ENCODE measurements at places on chromosomes 5 and 9. TPM values are rescaled to one million over a fixed set of nuclear protein-coding genes. Genes with fewer than 3 reads are reported as not detected.
A peak's percentile ranks its signal among the peaks of the same experiment; 100 is the strongest.

The TPPP gene
- 13.3 TPM for total RNA-seq

The BARX1 gene
- 0.54 TPM for total RNA-seq

- no peak for ATAC-seq
Measured at GRCh38 chr9:135530146-135530545, 8.9 kb downstream of the LCN1 start.

DNA sequence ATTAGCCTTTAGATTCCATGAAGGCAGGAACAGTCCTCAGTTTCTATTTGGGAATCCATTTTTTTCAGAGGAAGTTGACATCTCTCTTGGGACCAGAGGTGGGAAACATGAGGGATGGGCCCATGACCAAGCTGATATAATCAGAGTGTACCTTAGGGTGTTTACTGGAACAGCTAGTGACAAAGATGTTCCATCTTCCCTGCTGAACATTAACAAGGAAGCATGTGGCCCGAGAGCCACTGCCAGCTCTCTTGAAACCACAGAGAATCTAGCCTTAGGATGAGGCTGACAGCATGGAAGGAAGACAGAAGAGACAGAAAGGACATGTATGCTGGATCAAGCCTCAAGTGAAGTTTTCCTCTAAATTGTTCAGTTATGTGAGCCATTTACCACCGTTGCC, 16.0 kb downstream of the AQP3 start:
- ATAC-seq, result no peak

- ATAC-seq, result no peak
Measured at GRCh38 chr9:90095682-90096081, 490.9 kb downstream of the GADD45G start.

GRCh38 chr5:86115164-86115563, 502.6 kb upstream of the COX7C start:
- ATAC-seq, result no peak

The CEP78 gene
- 11.1 TPM for total RNA-seq

- ATAC-seq, result no peak
Measured at GRCh38 chr9:79433703-79434102, 138.1 kb upstream of the TLE4 start.

The C5orf58 gene
- total RNA-seq, result not detected

DNA sequence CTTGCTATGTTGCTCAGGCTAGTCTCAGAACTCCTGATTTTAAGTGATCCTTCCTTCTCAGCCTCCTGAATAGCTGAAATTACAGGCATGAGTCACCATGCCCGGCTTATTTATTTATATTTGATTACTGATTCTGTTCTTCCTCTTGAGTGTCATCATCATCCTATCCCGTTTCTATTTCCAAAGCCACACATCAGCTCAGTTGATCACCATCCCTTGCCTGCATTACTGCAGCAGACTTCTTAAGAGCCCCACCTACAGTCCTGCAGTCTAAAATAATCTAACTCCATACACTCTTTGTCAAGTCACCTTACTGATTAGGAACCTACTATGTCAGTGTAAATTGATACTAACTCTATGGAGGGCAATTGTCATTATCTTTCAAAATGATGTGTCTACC, 138.9 kb upstream of the RAI14 start:
- ATAC-seq, result no peak

GRCh38 chr5:53991942-53992341, 318.4 kb downstream of the ARL15 start:
- ATAC-seq, result no peak

- ATAC-seq, result no peak
Measured at GRCh38 chr5:167478188-167478587, 813.3 kb upstream of the WWC1 start.

The PCDHB8 gene
- total RNA-seq, result 1.5 TPM

The FBP2 gene
- not detected for total RNA-seq

DNA sequence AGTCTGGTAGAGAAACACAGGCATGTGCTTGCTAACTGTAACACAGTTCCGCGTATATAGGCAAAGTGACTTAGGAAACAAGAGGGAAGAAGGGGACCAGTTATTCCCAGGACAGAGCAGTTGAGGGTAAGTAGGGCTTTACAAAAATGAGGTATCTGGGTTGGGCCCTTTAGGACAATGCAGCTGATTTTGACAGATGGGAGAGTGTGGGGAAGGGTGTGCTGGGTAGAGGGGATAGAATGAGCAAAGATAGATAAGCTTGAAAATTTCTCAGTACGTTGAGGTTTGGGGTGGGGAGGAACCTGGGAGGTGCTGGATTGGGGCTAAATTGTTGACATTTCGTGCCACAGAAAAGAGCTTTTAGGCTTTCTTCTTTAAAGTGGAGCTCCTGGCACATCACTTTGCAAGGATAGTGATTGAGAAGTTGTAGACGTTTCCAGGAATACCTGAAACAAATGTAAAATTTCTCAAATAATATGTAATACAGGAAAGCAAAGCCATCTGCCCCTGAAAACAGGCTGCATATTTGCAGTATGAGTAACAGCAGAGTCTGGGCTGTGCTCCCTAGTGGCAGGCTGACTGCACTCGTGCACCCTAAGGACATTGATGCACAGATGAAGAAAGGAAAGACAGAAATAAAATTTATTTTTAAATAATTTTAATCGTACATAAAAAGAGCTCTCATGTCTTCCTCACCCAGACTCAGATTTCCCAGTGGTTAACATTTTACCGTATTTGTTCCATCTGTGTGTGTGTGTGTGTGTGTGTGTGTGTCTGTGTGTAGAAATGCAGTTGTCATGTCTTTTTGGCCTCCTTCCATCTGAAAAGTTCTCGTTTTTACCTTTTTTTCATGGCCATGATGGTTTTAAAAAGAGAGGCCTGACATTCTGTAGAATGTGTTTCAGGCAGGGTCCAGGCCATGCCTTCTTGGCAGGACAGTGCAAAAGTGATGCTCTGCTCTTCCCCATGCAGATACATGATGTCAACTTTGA, 144.9 kb upstream of the DMRT1 start:
- peak; percentile 55 for ATAC-seq

DNA sequence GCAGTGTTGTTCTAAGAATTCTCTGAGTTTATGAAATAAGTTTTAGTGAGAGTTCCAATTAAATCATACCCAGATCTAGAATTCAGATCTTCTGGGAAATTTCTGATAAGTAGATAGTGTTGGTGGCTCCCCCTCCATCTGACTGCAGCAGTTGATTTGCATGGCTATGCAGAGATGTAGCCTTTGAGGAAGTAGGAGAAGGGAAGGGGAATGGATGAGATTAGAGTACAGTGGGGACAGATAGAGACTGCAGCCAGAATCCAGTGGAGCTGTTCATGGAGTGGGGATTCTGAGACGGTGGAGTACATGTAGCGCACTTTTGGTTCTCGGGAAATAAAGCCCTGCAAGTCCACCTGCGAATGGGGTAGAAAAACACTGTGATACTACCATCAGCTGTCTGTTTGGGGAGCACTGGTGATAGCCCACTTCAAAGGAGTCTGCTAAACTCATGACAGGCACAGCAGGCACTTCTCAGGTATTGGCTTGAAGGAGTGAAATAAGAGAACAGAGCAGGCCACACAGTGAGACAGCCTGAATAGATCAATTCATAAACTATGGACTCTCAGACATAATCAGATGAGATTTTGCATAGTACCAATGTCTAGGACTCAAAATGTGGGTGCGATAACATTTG, 96.8 kb downstream of the ALDH1A1 start:
- no peak for ATAC-seq

The FOXD4 gene
- total RNA-seq, result 0.13 TPM

GRCh38 chr5:50763846-50764245, 97.4 kb downstream of the PARP8 start:
- ATAC-seq, result no peak

DNA sequence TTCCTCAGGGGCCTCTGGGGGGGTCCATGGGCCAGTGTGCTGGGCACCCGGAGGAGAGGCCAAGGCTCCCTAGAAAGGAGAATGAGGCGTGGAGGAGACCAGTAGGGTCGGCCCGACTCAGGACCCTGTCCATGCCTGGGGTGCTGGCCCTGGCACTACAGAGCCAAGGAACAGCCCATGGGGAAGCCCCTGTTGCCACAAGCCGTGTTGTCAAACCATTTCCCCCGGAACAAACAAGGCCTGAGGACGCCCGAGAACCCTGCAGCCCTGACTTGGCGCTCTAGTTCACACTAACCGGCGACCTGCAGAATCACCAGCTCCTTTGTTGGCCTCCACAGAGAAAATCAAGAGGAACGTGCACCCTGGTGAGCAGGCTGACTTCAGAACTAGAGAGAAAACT, 41.6 kb upstream of the SLC12A7 start:
- no peak for ATAC-seq

DNA sequence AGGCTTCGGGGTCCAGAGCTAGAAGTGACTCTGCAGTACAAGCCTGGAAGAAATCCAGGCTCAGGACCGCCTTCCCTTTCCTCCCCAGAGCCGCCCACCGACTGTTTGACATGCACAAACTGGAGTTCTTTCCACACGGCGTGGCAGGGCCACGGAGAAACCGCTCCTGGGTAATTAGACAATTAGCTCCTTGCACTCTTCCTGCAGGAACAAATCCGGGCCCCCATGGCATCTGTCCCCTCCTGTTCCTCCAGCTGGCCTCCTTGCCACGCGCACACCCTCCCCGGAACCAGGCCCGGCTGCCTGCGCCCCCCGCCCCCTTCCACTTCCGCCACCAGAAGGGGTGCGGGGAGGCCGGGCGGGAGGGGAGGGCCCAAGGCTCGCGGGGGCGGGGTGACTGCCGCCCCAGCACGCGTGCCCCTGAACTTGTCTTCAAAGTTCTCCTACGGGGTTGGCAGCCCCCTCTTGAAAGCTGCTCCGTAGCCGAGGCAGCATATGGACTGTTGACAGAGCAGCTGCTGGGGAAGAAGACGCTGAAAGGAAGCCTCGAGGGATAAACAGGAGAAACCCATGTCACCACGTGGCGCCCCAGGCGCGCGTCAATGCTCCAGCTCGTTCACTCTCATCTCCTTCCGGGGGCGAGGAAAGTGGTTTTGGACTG, 74.3 kb downstream of the SEC61B start:
- ATAC-seq, result peak; percentile 30

- no peak for ATAC-seq
Measured at GRCh38 chr9:122975196-122975595, 34.4 kb downstream of the RABGAP1 start.

The SLC46A2 gene
- total RNA-seq, result not detected

DNA sequence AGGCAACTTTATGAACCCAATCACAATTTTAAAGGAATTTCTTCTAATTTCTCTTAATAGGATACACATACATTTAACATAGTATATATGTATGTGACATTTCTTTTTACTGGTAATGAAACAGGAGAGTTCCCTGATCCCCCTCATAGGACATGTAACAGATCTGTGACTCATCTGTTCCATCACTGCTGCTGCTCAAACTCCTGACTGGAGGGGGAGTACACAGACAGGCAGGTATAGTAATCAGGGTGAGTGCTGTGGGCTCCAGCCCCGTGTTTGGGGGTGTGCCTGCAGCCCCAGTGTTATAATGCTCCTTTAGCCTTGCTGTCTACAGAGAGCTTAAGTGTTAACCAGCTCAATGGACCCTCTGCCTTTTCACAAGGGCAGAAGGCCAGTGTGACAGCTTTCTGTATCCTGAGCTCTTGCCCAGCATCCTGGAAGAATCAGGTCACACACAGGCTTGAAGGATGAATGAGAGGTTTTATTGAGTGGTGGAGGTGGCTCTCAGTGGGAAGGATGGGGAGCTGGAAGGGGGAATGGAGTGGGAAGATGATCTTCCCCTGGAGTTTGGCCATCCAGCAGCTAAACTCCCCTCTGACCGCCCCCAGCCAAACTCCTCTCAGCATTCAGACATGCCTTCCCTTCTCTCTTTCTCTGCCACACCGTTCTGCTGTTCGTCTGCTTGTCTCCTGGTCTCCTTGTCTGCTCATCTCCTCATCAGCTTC, 161.3 kb downstream of the ZNF608 start:
- no peak for ATAC-seq

DNA sequence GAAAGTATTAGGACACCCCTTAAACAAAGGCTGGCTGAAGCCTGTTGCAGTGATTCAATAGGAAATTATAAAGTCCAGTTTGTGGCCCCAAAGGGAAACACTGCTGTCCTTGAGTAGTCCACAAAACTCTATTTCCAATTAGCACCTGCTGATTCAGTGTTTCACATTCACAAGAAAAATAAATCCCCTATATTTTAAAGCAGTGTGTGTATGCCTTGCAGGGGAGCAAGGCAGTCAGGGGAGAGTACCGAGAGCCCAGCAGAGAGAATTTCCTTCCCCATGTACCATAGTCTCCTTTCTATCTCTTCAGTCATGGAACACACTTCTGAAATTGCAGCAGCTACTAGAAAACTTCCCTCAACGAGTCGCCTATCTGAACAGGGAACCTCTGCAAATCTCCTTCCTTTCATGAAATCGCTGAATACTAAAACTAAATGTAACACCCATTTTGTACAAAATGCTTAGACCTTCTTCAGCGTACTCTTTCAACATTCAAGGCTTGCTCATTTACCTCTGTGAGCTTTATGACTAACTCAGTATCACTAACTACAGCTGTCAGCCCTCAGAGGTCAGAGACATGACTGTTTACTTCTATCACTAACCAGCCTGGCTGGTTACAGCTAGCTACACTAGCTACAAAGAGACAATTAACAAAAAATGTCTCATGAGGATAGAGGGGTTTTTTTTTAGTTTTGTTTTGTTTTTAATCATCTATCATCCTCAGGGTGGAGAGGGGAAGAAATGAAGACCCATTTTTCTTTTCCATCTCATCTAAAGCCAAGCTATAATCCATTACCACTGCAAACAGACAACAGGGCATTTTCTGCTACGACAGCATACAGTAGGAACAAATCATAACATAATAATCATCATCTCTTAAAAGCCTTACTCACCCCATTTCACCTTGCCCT, 188.7 kb downstream of the EBF1 start:
- no peak for ATAC-seq

The ZCCHC7 gene
- 14.7 TPM for total RNA-seq

Measured in gastroesophageal sphincter (tissue), 4 donors.